ENCODE measurements at places on chromosomes 3 and 15.

GRCh38 chr3:23594894-23595670 lies 210.7 kb upstream of the UBE2E1 start:
- no peak for DNase-seq

GRCh38 chr3:148175214-148175613 lies 522.5 kb upstream of the AGTR1 start:
- DNase-seq = no peak

DNA sequence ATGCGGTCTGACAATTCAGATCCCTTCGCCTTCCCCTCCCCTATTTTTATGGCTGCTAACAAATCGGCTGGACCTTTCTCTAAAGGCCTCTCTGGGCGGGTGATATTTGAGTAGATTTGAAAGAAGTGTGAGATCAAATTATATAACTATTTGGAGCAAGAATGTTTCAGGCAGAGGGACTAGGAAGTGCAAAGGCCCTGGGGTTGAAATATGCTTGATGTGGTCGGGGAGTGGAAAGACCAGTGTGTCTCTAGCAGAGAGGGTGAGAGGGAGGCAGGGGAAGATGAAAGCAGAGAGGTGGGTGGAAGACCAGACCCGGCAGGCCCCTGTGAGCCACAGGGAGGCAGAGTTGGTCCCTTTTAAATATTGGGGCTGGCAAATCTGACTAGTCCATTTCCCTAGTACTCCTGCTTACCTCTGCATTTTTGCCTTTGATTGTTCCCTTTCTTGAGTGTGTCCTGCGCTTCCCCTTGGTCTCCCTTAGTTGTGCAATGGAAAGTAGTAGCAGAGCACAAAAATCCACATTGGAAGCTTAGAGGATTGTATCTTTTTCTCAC lies 32.3 kb downstream of the SLCO3A1 start:
- no peak for DNase-seq

DNA sequence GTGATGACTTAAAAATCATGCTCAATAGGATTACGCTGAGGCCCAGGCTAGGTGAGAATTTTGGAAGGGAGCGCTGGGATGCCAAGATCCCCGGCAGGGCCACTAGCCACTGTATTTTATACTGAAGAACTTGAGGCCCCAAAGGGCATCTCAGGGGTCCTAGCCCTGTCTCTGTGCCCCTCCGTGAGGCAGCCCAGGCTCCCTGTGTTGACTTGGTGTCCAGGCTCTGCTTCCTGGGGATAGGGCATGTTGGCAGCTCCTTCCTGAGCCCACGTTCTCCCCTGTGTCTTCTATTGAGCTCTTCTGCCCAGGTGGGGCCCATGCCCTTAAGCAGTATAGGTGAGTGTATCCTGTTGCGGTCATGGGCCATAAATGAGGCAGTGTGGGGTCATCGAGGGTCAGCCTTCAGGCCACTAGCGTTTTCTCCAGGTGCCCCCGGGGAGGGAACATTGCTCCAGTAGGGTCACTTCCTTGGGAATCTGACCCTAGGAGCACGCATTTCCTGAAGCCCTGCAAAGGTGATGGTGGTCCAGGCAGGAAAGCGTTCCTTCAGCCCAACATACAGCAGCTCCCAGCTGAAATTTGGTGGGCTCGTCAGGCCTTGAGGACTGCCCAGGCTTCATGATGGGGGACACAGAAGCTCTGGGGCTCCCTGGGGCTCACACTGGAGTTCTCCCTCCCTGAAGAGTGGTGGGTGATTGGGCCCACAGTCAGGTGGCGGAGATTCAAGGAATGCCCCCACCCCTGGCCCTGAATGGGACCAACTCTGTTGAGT lies 189.4 kb downstream of the UBE3A start:
- no peak for DNase-seq

- no peak for DNase-seq
Observed at GRCh38 chr3:137084586-137084985, 126.8 kb downstream of the IL20RB start.

DNA sequence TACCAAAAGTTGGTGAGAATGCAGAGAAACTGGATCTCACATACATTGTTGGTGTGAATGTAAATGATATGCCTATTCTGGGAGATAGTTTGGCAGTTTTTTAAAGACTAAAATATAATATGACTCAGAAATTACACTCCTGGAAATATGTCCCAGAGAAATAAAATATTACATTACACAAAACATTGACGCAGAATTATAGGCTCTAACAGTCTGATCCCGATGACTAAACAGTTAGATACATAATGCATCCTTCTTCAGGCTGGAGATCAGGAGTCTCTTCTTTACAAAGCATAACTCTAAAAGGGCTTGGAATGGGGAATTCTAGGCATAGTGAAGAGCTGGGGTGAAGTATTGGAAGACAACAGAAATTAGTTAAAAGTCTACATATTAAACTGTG lies 586.2 kb upstream of the NECTIN3 start:
- no peak for DNase-seq

DNA sequence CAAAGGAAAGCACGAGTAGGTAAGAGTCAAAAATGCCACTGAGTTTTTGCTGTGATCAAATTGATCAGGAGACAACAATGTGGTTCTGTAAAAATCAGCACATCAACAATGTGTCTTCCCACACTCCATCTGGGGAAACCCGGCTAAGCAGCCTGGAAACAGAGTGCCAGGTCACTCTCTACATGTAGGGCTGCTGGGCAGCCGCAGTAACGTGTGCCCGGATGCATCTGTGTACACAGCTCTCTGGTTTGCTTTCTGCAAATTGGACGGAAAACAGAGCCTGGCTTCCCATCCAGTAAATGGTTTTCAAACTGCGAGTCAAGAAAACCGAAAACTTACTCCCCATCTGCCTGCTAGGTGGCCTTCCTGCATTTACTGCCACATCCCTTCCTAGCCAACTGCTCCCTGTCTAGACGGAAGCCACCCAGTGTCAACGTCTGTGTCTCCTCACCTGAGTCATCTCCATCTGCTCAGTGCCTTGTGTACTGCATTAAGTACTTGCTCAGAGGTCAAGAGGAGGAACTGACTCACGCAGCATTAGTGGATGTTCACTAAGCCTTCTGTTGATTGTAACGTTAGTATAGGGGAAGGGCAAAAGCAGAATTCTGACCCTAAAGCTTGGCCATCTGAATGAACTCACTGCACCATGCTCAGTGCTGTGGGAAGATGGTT lies 124.1 kb downstream of the TJP1 start:
- DNase-seq = no peak

- DNase-seq = no peak
Observed at GRCh38 chr15:65081758-65082157, 5.2 kb downstream of the KBTBD13 start.

GRCh38 chr3:153881201-153881600 lies 240.0 kb upstream of the ARHGEF26 start:
- no peak for DNase-seq

DNA sequence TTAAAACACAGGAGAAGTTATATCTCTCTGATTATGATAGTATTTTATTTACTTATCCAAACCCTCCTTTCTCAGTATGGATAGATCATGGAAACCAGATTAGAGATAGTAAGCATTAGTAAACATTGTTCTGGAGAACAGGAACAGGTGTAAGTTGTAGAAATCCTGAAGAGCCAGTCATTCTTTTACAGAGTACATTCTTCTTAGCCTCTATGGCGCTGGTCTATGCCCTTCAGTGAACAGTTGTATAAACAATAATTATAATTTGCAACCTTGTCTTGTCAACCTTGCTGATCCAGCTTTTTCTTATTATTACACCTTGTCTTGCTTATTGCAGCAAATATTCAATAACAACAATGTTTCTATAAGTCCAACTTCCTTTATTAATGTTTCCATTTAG lies 47.4 kb downstream of the SLC15A2 start:
- no peak for DNase-seq

DNA sequence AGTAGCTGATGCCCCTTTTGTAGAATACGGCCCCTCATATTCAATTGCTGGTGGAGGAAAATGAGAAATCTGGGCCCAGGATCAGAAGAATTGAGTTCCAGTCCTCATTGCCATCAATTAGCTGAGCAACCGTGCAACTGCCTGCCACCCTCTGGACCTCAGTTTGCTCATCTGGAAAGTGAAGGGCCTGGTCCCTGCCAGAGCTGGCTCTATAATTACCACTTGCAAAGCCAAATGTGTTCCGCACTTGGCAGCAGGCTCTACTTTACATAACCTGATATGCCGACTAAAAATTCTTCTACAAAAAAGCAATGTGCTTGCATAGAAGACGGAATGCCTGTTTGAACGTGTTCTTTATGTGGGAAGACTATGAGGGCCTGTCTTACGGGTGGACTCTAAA lies 8.6 kb upstream of the ITGB5 start:
- DNase-seq = no peak

DNA sequence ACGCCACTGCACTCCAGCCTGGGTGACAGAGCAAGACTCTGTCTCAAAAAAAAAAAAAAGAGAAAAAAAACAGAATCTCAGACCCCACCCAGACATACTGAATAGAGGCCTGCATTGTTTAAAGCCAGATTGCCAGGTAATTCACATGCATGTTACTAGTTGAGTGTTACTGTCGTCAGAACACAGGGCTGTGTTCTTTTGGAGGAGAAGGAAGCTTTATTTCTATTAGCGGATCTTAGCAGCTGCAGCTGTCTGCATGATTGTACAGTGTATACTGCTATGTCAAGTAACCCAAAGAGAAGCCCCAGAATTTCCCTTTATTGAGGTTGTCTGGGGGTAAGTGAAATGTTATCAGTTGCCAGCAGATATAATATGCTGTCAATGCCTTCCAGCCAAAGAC lies 496.6 kb upstream of the NAALADL2 start:
- DNase-seq = no peak

DNA sequence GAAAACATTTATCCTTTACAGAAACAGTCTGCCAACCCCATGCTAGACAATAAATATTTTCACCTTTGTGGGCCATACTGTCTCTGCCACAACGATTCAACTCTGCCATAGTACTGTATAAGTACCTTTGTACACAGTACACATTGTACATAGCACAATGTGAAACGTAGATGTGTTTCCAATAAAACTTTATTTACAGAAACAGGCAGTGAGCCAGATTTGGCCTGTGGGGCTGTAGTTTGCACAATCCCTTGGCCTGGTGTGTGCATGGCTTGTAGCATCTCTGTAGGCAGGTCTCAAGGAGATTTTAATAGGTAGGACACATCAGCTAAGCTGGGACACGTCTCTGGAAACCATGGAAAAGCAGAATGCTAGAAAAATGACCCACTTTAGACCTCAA lies 74.3 kb downstream of the TFG start:
- DNase-seq = no peak

- no peak for DNase-seq
Observed at GRCh38 chr15:91031796-91032195, 9.4 kb upstream of the VPS33B start.

- no peak for DNase-seq
Observed at GRCh38 chr15:67010898-67011616, 54.3 kb upstream of the SMAD3 start.

DNA sequence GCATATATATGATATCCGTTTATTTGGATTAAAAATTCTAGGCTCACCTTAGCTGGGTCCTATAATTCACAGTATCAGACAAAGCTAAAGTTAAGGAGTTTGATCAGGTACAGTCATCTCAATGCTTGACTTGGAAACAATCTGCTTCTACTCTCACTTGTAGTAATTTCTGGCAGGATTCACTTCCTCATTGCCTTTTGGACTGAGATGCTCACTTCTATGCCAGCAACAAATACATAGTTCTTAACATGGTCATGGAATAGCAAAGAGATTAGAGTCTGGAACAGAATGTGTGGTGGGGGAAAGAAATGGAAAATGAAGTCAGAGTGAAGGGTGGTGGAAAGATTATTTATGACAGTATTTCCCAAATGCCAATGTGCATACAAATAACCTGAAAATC lies 693.6 kb downstream of the CADM2 start:
- no peak for DNase-seq

All from NCI-H1436 treated with DMSO at 0.1 percent for 48 hours (cell line).